ENCODE measurements at places on chromosomes 7 and 10.

- no peak for DNase-seq
Observed at GRCh38 chr10:51683031-51683691, 16.2 kb downstream of the CSTF2T start.

GRCh38 chr10:121448766-121449421 is 149.3 kb downstream of the FGFR2 start:
- DNase-seq = no peak

DNA sequence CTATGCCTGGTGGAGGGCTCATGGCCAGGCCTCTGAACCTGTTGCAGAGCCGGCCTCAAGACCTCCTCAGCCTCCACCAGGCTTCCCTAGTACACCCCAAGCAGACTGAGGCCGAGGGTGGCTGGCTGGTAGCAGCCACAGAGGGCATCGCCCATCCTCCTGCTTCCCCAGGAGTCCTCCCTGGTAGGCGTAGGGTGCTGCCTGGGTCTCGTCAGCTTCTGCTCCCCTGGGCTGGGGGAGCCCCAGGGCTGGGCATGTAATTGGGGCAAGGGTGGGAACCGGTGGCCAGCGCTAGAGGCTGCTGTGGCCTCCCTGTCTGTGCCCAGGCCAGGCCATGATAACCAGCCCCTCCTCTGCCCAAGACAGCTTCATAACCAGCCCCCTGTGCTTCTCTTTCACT is 32.6 kb downstream of the TBATA start:
- DNase-seq = no peak

DNA sequence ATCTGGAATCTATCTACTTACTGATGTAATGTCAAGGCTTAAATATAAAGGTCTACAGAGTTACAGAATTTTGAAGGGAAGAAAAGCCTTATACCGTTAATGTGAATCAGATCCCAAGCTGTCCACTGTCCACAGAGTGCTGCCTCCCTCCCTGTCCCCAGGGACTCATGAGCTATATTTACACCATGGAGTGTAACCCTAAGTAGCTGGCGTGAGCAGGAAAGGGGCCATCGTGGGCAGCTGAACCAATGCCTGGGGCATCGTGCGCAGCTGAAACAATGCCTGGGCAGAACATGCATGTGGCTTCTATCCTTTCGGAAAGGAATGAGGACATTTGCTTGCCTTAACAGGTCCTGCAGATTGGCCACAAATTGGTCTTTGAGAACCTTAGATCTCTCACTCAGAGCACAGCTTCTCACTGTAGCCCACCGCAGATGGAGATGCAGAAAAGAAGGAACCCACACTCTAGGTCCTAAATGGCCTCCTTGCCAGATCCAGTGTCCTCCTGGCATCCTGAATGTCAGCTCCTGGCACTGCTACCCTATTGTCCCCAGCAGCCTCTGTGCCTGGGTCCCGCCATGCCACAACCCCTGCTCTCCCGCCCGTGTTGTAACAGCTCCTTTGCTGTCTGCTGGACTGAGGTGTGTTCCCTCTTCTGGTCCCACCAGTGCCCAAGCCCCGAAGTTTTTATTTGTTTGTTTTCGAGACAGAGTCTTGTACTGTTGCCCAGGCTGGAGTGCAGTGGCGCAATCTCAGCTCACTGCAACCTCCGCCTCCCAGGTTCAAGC is 30.3 kb downstream of the CCDC3 start:
- DNase-seq = no peak

GRCh38 chr7:31814187-31814586 is 127.2 kb downstream of the PPP1R17 start:
- DNase-seq = no peak

All from fibroblast of skin of left biceps (primary cell).